ENCODE measurements at places on chromosomes 2 and 18.

GRCh38 chr2:189595417-189595816 lies 14.8 kb upstream of the SLC40A1 start:
- no peak for DNase-seq

DNA sequence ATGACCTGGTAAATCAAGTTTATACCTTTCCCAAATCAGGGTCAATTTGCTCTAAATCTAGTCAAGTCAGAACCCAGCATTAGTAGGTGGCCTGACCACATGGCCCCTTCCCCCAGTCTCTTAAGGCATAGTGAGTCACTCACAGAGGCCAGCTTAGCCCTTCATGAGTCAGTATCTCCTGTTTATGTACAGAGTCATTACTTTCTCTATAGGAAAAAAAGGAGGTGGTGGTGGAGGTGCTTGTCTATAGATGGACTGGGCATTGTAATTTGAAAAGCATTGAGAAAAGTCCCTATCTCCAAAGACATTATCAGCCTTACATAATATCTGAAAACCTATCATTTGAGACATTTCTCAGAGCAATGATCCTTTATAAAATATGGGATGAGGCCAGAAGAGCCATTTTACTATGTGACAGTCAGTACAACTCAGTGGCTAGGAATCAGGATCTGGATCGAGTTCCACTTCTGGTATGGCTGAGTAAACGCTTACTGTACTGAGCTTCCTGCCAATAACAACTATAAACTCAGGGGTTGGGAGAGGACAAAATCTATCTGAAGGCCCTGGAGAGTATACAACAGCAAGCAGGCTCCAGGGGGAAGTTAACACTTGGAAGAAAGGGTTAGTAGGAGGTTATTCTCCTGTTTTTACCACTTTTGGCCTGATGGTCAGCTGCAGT lies 22.5 kb upstream of the SIGLEC15 start:
- no peak for DNase-seq

GRCh38 chr18:48090702-48091101 lies 160.2 kb upstream of the SMAD2 start:
- no peak for DNase-seq

DNA sequence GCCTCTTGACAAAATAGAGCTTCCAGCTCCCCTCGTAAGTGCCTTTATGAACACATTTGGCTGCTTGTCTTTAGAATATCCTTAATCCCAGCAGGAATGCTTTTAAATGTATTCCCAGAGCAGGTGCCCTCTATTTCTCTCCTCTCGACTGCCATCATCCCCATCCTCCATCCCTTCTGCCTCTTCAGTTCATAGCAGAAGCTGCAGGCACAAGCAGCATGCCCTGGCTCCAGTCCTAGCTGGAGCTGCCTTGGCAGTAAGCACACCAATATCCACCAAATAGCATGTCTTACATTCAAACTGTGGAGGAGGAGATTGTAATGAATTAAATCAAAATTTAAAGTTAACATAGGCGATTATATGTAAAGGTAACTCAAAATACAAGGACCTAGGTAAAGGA lies 891.3 kb upstream of the SLC39A10 start:
- no peak for DNase-seq

- DNase-seq = no peak
Observed at GRCh38 chr18:35680139-35680551, 98.6 kb downstream of the GALNT1 start.
